ENCODE measurements at places on chromosomes 4 and X.

DNA sequence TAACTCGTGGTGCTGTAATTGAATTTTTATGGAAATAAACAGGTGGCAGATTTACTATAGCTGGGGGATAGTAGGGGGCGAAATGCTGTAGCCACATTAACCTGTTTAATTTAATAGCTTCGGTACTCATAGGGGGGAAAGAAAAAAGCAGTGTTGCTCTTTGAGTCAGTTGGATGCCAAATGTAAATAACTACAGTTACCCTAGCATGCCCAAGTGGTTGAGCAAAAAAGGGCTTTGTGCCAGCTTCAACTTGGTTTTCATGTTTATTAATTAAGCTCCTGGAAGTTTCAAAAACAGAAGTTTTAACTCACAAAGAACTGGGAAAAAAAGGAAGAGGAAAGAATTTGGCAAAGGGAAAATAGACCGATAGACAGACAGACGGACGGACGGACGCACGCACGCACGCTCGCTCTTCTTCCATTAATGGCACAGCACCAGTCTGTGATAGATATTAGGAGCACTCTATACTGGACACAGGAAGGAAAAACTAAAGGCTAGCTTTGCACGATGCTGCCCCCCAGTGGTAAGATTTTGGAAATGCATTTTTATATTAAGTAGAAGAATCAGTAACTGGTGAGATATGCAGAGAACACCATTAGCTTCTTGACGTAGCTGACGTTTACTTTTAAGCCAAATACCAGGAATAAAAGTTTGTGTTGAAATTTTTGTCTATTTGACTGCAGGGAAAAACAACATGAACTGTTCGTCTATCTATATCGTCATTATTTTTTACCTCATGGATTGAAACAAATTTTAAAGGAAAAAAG is 151.8 kb downstream of the SLC7A11 start:
- DNase-seq = no peak

DNA sequence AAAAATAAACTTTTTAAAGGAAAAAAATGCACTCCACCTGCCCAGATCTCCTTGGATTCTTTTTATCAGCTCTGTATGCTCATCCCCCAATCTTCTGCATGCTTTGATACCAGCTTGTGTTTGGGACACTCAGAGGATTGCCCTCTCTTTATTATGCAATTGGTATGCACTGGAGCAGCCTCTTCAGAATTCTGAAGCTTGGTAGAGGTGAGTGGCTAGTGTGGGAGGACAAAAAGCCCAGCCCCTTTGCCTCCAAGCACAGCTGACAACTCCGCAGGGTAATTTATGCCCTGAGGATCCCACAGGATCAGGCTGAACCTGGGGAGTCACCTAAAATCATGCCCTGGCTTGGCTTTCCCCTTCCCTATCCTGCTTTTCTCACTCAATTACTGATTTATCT is 16.7 kb downstream of the IL21 start:
- no peak for DNase-seq

- no peak for DNase-seq
Measured at GRCh38 chrX:132809581-132809980, 148.8 kb downstream of the HS6ST2 start.

GRCh38 chr4:5114950-5115349 is 63.7 kb downstream of the STK32B start:
- DNase-seq = no peak

DNA sequence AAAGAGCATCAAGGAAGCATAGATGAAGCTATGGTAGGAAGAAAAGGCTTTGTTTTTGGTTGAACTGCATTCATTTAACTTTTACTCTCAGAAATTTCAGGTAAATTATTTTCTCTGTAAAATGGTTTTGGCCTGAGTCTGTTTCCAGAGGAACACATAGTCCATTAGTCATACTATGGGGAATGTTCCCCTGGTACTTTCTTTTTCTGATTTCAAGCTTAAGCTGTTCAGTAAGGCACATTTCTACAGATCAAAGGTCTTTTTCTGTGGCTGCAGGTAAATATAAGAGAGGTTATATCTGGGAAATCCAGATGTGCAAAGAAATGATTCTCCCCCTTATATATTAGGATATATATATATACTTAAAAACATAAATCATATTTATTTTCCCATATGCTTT is 1744.4 kb upstream of the ADGRL3 start:
- DNase-seq = no peak

DNA sequence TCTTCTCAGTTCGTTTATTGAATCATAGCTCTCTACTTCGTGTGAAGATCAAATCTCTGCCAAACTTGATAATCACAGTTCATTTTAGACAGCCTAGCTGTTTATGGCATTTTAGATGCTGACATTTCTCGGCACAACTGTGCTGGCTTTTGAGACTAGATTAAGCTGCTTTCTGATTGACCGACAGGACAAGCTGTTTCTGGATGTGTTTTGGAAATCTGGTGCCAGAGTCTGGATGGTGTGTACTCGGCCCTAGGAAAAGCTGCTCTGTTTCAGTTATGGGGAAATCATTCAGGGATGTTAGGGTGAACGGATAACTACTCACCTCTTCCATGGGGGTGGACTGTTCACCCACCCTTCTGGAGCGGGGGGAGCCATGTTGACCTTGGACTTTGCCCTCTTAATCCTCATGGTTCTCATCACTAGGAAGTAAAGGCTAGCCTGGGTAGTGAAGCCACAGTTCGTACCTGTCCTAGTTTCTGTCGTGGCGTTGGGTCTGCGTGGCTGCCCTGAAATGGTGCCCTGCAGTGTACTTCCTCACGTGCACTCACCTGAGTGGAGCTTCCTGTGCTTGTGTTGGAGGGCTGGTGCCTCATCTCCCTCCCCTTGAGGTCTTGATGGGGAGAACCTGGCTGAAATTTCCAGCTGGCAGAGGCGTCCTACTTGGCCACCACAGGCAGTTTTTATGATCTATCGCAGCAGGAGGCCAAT is 13.7 kb upstream of the WDR1 start:
- no peak for DNase-seq

GRCh38 chrX:13888284-13888683 is 71.4 kb upstream of the GPM6B start:
- no peak for DNase-seq

- no peak for DNase-seq
Measured at GRCh38 chr4:152738827-152739226, 40.7 kb downstream of the TIGD4 start.

DNA sequence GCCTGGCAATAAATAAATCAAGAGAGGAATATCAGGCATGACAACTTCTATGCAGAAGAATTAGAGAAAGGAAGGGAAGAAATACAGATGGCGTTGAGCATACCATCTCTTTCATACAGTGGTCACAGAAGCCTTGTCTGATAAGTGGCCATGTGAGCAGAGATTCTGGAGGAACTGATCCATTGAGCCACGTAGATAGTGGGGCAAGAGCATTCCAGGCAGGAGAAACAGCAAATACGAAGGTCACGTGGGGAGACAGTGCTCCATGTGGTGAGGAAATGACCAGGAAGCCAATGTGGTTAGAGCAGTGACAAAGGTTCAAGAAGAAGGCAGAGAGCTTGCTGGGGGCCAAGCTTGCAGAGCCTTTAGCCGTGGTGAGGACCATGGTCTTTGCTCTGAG is 226.7 kb upstream of the NOCT start:
- no peak for DNase-seq

- DNase-seq = no peak
Measured at GRCh38 chr4:111997785-111998184, 147.5 kb upstream of the FAM241A start.

GRCh38 chr4:169774466-169775445 is 17.0 kb upstream of the HPF1 start:
- DNase-seq = no peak

- no peak for DNase-seq
Measured at GRCh38 chr4:156790866-156791265, 180.7 kb downstream of the PDGFC start.

- DNase-seq = no peak
Measured at GRCh38 chr4:10403633-10404445, 53.4 kb downstream of the ZNF518B start.

DNA sequence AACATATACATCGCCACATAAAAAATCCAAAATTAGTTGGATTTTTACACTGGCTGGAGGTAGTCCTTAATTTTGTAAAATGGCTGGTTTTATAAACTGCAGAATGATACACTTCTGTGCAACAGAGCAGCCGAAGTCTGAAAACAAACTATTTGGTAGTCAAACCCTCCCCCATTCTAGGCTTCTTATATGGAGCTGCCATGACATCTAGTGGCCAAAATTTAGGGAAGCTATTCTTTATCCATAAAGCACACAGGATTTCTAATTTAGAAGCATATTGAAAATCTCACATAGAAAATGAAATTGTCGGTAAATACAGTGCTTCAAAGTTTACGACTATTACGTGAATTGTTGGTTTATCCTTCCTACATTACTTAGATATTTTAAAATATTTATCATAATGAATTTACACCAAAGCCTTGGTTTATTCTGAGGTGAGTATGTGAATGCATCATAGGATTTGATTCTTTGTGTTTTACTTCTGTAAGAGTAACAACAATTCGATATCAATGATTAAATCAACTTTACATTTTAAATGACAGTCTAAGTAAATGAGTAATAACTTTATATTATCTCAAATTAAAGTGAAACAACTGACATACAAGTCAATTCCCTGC is 113.4 kb upstream of the FAM241A start:
- no peak for DNase-seq

GRCh38 chr4:189771696-189772361 is 168.8 kb upstream of the FRG1 start:
- DNase-seq = no peak

DNA sequence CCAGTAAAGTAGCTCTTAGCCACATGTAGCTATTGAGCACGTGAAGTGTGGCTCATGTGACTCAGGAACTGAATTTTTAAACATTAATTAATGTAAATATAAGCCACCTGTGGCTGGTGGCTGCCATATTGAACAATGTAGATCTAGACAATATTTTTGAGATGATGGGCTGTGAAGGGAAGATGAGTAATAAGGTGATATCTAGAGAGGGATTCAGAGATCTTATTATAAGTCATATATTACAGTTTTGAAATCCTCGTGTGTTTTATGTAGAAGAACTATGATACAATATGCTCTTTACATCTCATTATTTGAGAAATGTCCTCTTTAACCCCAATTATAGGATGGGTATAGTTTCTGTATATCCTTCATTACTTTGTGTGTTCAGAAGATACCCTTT is 5.6 kb downstream of the GAR1 start:
- DNase-seq = no peak

GRCh38 chr4:168558599-168558998 is 61.7 kb downstream of the PALLD start:
- no peak for DNase-seq

GRCh38 chrX:21929209-21929608 is 11.3 kb upstream of the SMS start:
- DNase-seq = no peak

- DNase-seq = no peak
Measured at GRCh38 chr4:89358935-89359638, 51.5 kb upstream of the GPRIN3 start.

GRCh38 chrX:71919431-71919830 is 8.8 kb downstream of the NHSL2 start:
- DNase-seq = no peak

GRCh38 chr4:183098723-183099536 is at the start of gene WWC2:
Gene WWC2, plus strand, starts transcription at chr4:183099257. Its CDS starts 235 bp downstream, at chr4:183099492.
- DNase-seq = peak; percentile 93

- DNase-seq = no peak
Measured at GRCh38 chr4:88960576-88960975, 96.4 kb downstream of the FAM13A start.

DNA sequence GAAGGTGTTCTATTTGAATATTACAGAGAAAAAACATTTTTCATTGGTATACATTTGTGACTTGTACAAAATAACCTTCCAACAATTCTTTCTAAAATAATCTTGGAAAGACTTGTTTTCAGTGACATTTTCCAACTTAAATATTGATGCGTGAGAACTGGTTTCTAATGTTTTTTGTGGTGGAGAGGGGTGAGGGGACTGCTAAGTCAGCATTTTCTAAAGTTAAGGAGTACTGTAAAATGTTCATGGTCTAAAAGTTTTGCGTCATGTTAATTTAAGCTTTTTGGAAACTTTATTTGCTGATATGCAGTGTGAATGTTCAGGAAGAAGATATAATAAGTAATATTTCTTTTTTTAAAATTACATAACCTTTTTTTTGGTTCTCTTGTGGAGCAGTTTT is 229.3 kb downstream of the MAGEB5 start:
- no peak for DNase-seq

DNA sequence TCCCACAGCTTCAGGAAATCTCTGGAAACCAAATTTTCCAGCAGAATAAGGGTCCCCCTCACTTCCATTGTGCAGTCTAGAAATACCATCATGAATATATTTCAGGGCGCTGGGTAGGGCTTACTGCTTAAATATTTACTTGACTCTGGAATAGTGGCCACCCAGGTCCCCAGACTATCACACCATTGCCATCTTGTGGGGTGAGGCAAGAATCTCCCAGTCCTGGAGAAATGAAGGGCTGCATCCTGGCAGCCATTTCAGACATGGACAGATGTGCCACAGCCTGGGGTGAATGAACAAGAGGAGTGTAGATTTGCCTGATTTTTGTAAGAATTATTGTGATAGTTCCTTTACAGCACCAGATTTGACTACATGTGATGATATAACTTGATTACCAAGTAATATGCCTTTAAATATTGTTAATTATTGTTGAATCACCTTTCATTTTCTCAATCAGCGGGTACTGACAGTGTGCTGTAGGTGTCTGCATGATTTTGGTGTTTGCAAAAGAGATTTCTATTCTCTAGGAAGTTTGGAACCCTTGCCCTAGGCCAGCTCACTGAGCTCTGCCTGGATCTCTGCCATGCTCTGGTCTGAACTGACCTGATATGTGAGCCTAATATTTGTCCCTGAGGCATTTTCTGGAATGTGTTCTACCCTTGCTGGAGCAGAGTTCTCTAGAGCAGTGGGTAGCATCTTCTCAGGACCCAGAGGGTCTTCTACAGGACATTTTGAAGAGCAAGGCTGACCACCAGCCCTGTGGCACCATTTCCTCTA is 183.4 kb downstream of the KIT start:
- DNase-seq = no peak

DNA sequence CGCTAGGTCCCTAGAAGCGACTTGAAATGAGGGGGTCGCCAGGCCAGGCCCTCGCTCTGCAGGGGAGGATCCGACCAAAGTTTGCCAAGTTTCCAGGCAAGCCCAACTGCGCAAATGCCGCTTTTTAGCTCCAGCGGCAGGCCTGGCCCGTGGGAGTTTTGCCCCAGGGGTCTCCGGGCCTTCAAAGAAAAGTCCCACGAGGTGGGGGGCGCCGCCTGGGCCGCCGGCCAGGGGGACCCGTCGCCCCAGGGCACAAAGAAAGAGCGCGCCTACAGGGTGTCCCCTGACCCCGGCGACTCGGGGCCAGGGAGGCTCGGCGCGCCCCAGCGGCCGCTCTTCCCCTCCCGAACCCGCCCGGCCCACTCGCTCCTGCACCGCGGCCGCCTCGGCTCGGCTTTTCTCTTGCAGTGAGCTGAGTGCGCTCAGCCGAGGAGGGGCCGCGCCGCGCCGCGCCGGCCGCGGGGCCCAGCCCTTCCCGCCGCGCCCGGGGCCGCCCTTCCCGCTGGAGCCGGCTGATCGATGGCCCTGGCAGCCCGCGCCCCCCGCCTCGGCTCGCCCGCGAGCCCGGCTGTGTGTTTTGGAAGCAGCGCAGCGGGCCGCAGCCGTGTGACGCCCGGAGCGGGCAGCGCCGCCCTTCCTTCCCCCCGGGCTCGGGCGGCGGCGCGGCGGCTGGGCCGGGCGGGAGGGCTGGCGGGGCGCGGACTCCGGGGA is 754 bp upstream of the KLF3 start:
- DNase-seq = no peak

Data from vagina (tissue), 2 donors.